Stimulated activated CD4-positive, alpha-beta T cell treated with anti-CD3 and anti-CD28 coated beads, Interleukin-2, amount 100 ng/mL, for 4 hours (primary cell): ENCODE measurements at places on chromosomes 11 and 22.

- no peak for DNase-seq
Observed at GRCh38 chr11:72217841-72218240, 1.2 kb downstream of the FOLR2 start.

- DNase-seq, result no peak
Observed at GRCh38 chr11:12531020-12531419, 143.2 kb upstream of the TEAD1 start.

DNA sequence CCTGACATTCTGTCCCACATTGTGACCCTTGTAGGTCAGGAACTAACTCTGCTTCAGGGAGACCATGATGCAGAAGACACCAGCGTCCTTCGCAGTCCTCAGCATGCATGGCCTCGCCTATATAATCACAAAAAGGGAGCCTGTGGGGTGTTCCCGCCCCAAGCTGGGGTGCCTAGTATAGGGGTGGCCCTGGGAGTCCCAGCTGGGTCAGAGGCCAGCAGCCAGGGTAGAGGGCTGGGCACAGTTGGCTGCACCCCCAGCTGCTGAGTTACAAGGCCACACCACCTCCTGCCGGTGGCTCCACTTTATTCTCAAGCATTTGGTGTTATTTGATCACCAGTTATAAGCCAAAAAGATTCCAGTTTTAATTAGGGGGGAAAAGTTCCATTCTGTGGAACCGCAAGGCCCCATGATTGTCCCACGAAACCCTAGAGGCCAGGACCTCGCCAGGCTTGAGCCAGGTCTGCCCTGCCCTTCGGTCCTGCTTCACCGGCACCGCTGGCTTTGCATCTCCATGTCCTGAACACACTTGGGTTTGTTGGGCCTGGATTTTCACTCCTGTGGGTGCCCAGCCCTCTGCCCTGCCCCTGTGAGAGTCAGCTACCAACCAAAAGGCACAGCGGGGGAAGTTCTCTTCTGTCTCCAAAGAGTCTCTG, 15.0 kb upstream of the GNB1L start:
- no peak for DNase-seq

DNA sequence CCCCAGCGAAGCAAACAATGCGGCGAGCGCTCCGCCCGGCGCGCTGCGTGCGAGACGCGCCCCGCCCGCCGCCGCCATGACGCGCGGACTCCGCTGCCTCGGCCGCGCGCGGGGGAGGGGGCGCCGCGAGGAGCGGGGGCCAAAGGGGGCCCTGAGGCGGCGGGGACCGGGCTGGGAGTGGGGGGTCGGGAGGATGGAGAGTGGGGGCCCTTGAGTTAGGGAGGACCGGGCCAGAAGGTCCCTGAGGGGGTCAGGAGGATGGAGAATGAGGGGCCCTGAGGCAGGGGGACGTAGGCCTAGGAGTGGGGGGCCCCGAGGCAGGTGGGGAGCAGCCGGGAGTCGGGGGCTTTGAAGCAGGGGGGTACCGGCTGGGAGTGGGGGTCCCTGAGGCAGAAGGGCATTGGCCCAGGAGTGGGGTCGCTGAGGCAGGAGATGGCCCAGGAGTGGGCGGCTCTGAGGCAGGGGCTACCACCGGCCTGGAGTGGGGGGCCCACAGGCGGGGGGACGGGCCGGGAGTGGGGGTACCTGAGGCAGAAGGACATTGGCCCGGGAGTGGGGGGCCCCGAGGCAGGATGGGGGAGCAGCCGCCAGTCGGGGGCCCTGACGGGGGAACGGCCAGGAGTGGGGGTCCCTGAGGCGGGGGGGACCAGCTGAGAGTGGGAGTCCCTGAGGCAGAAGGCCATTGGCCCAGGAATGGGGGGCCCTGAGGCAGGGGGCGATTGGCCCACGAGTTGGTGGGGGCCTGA, at the start of gene BRD1:
BRD1 (minus strand) TSS at position 21 of the 746 bp plus-strand sequence. CDS start 3,556 bp downstream, outside the sequence.
- peak; percentile 41 for DNase-seq

DNA sequence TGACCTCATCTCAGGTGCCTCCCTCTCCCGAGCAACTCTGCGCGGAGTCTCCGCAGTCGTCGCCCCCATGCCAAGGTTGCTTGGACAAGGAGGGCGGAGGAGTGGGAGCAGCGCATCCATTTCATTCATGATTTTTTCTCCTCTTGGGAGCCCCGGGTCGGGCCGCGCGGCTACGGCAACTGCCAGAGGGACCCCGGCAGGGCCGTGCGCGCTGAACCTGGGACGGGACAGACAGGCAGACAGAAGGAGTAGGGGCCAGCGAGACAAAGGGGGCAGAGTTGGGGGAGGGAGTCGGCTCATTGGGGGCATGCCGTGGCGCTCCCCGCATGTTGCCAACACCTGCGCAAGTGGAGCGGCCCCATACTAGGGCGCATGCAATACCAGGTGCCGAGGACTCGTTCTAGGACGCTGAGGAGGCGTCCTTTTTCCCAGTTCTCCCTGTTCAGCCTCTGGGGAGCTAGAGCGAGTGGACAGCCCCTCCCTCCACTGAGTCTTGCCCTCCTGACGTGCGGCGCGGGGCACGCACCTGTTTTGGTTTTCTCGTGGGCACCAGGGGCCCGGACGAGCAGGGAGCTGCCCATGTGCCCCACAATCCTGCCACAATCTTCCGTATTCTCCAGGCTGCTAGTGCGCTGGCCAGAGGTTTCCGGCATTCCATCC, 501 bp upstream of the PTPN5 start:
- no peak for DNase-seq

GRCh38 chr11:45079943-45080719, 66.3 kb upstream of the PRDM11 start:
- no peak for DNase-seq

GRCh38 chr22:29784451-29785361, 17.5 kb downstream of the UQCR10 start:
- DNase-seq, result no peak

GRCh38 chr11:7016011-7016410, 4.1 kb downstream of the ZNF214 start:
- no peak for DNase-seq

DNA sequence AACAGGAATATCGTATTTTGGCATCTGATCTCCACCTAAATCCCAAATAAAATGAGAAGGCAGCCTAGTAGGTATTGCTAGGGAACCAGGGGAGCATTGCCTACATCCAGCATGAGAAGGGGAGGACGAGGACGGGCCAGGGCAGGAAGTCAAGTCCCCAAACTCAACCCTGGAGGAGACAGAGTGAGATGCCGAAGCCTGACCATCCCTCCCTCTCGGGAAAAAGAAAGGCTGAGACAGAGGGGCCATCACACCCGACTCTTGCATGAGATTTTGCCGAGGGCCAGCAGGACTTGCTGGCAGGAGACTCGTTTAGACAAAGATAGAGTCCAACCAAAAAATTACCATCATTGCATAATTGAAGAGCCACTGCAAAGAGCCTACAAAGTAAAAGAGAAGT, 50.2 kb upstream of the SPATA19 start:
- DNase-seq, result no peak

- no peak for DNase-seq
Observed at GRCh38 chr11:2881981-2882375, 3.6 kb downstream of the CDKN1C start.
